ENCODE measurements at places on chromosomes 4 and X.

DNA sequence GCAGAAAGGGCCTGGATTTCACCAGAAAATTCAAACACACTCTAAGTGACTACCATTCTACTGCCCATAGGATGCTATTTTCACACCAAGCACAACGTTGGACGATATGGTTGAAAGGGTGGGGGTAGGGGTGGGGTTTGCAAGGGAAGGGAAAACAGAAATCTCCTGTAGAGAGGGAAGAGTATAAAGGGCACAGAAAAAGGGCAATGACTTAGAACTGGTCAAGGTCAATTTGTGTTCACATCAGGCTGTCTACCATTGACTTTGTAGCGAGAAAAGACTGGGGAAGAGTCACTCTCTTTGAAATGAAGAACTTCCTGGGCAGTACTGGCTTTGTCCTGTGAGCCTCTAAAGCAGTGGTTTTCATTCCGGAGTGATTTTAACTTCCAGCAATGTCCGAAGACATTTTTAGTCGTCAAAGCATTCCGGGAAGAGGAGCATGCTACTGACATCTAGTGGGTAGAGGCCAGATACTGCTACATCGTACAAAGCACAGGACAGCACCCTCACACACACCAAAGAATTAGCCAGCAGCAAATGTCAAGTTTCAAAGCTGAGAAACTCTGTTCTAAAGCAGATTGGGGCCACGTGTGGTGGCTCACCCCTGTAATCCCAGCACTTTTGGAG is 48.4 kb upstream of the SLC7A3 start:
- no peak for DNase-seq

GRCh38 chrX:70208479-70208878 is 26.0 kb upstream of the AWAT1 start:
- DNase-seq, result no peak

GRCh38 chrX:30777575-30777974 is 111.5 kb downstream of the TAB3 start:
- no peak for DNase-seq

DNA sequence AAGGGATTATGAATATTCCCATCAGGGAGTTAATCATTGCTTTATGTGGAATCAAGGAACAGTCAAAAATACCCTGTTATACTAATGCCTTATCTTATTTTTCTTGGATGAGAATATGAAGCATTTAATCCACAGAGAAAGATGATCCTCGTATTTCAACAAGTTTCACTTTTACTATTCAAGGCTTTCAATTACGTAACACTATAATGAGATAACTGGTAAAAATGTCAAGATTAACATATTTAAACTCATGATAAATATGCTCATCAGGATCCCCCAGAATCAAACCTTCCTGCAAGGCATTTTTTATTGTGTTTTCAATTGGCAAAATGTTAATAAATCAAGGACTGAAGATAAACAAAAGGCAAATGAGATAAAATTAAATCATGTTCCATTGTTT is 5.1 kb downstream of the ZXDA start:
- no peak for DNase-seq

GRCh38 chr4:90293320-90293719 is 166.1 kb downstream of the CCSER1 start:
- no peak for DNase-seq

- DNase-seq, result no peak
These were observed 80.0 kb downstream of the PPP2R2C start for GRCh38 chr4:6392407-6392806.

DNA sequence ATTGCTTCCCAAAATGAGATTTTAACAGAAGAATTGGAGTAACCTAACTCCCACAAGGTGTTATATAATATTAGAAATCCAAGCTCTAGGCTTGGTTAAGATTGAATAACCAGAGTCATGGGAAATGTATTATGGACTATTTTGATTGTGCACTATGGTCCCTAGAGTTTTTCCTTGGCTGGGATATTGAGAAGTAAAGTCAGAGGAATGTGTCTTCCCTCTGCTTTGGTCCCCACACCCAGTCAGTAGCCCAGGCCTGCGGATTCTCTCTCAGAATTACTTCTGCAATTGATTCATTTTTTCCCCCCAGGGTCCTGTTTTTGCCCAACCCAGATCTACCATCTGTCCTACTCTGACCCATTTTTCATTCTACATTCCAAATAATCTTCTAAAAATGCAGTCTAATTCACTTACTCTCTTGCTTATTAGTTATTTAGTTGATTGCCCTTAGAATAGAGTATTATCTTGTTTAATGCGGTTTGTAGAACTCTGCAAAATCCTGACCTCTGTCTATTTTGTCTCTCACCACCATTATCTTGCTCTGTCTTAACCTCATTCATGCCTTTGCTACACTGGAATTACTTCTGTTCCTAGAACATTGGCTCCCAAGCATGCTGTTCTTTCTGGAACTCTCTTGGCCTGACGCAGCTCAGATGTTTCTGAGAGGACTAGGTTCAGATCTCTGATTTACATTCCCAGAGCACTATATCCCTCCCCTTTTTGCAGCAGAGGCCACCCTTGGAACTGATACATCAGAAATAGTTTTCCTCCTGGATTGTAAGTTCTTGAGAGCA is 23.6 kb downstream of the GUCY1A1 start:
- no peak for DNase-seq

Measured in stimulated activated CD8-positive, alpha-beta memory T cell treated with anti-CD3 and anti-CD28 coated beads, Interleukin-15, amount 100 ng/mL, for 1 hour (primary cell).